Left renal pelvis (tissue), 4 donors: ENCODE measurements at places on chromosomes 1 and 21. TPM values are rescaled to one million over a fixed set of nuclear protein-coding genes. Genes with fewer than 3 reads are reported as not detected.

GRCh38 chr1:64176659-64177058 is 26.8 kb upstream of the UBE2U start:
- no peak for DNase-seq

DNA sequence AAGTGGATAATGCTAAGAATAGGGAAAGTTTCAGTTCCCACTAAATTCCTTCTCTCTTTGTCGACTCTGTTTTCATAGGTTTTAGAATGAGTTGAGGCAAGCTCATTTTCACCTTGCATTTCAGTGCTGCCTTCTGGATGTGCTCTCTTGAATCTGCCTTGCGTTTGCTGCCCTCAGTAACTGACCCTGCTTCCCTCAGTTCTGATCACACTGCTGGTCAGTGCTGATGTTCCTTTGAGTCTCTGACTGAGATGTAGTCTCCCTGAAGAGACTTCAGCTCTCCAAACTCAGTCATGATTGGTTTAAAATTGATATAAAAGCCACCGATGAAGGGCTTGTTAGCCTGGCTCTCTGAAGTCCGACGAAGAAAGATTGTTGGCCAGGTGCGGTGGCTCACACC is 25.2 kb upstream of the HMGN1 start:
- DNase-seq = no peak

DNA sequence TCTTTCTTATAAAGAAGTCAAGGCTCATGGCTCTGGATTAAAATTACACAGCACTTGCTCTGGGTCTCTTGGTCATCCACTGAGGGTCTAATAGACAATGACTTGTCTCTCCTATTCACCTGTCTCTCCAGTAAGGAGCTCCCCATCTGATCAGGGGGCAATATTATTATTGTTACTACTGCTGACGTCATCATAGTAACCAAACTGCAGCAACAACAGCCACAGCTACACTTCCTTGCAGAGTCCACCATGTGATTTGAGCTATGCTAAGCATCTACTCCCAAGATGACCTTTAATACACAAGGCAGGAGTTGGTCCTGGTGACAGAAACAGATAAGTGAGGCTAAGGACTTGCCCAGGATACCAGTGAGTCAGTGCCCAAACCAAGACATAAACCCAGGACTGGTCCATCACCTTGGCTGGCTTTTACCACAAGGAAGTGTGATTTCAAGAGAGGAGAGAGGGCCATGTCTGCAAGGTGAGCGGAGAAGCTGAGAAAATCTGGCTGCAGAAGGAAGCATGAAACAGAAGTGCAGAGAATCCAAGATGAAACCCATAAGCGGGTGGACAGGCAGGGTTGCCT is 602.5 kb downstream of the PTPRU start:
- no peak for DNase-seq

DNASE2B gene
- not detected for polyA plus RNA-seq

- no peak for DNase-seq
Measured at GRCh38 chr1:154943649-154944400, 7.3 kb upstream of the PMVK start.
